Stimulated activated CD8-positive, alpha-beta memory T cell treated with anti-CD3 and anti-CD28 coated beads, Interleukin-15, amount 100 ng/mL, for 4 hours (primary cell): ENCODE measurements at places on chromosomes 4 and X.

DNA sequence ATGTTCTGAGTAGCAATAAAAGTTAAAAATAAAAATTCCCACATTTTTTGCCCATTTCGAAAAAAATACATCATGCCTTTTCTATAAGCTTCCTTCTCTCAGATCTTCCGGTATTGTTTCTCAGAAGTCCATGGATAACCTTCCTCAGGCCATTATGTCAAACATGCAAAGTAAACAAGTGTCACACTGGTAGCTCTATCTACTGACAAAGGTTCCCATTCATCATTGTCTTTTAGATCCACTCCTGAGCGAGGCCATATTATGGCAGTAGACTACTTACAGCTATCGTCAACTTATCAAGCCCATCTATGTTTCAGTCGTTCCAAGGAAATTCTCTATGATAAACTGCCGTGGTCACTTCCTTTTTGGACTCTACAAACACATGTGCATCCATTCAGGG lies 1068.2 kb downstream of the GLUD2 start:
- no peak for DNase-seq

DNA sequence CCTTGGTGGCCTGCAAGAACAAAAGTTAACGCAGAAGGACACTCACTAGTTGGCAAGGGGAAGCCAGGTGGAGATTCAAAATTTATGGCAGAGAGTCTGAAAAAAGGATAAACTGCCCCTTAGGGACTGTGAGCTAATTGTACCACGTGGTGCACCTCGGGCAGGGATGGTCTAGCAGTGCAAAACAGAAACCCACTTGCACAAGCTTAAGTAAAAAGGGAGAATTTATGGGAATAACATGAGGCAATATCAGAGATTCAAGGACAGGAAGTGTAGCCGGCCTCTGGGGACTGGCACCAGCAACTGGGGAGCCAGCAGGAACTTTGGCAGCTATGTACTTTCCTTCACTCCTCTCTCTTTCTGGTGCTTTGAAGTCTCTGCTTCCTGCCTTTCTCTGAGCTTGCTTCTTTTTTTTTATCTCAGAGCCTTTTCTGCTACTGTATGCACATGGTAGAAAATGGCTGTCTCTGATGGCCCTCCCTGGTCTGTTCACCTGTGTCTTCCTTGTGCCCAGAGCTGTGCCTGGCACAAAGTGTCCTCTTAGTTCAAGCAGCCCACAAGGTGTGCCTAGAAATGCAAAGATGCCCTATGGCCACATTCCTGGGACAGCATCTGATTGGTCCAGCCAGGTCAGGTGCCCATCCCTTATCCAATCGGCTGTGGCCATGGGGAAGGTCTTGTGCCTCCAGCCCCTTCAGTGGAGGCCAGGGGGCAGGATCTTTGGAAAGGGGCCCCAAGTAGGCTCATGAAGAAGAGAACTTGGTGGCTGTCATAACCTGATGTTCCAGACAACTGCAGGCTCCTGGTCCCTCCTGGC lies 114.8 kb upstream of the ATP6AP2 start:
- no peak for DNase-seq

DNA sequence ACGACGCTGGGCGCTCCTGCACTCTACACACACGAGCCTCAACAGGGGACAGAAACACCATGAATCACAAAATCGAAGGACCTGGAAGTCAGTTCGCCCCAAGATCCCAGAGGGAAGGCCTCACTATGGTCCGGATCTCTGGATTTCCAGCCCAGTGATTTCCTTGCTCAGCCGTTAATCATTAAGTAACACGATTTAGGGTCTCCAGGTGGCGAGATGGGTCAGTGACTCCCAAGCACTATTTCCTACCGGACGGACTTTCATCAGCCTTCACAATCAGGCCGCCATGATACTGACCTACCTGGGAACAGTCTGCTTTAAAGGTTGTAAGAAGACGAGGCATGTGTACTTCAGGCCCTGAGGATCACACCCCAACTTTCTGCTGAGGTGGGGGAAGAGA lies 63.7 kb downstream of the FAT1 start:
- no peak for DNase-seq

DNA sequence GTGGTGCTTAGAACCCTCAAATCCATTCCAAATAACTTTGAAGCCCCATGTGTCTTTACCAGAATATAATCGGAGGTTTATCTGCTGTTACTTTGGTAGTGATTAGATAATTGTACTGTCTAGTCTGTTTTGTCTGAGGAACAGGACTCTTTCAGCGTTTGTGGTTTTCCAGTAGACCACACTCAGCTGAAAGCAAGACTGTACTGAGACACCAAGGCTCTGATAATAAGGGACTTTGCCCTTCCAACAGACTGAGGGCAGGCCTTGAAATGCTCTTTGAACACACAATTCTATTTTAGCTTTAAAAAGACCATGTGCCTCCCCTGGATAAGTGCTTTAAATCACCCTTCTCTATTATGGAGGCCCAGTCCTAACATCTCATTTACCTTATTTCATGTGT lies 76.1 kb downstream of the KLHL8 start:
- DNase-seq: no peak

DNA sequence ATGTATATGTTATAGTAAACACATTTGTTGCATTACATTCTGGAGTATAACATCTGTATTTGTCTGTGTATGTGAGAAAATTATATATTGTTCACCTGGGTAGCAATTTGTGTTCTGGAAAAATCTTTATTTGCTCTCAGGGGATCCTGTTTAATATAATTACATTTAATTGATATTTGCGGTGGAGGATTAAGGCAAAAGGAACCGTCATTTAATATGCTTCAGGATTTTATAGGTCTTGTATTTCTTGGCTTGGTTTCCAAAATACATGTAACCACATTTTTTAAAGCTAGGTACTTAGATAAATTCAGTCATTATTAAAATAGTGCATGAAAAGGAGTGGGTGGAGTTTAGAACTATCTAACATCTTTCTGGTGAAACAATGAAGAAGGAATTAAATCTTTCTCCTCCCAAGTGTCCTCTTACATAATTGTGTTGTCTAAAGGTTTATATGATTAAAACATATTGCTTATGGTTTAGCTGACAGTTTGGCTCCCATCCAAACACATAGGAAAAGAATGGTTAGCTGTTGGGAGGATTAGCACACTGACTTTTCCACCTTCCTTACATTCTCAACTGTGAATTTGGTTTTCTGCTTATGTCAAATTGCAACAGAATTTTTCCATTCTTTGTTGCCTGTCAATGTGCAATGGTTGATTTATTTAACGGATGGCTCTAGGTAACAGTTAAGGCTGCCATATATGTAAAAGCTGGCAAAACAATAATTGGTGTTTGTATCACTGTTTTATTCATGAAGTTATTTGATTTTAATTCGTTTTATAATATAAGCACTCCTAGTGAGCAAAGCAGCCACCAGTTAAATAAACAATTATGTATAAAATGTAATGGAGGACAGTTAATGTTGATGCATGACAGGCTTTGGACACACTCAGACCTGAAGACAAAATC lies 250.8 kb upstream of the SFRP2 start:
- no peak for DNase-seq

DNA sequence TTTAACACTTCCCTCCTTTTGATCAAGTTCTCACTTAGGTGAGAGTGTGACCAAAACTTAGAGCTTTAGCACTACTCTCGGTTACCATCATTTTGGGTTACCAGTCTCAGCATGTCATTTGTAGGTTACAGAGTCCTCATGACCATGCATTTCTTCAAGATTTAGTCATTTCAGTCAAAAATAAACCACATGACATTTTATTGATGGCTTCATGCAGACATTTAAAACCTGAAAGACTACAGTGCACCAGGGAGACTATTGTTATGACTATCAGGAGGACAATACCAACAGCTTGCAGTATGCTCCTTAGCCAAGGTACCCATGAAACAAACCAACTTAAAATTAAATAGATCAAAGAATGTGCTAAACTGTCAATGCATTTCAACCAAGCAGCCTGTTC lies 498.1 kb upstream of the FSTL5 start:
- DNase-seq: no peak
